ENCODE measurements at places on chromosomes 16 and 17.

- DNase-seq = no peak
Observed at GRCh38 chr17:4518901-4519300, 20.2 kb downstream of the SPNS2 start.

DNA sequence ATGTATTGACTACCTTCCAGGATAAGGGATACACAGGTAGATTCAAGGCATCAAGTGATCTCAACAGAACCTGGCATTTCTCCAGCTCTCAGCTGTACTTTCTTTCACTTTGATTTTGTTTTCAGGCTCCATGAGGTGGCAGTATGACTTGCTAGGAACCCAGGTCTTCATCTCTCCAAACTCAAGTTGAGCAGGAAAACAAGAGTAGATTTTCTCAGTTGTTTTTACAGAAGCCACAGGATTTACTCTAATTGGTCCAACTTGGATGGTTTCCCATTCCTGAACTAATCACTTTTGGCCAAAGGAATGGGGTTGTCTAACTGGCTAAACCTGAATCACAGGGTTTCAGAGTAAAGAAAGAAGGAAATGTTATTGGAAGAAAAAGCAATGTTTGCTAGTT is 146.6 kb downstream of the TRIM37 start:
- DNase-seq = no peak

- no peak for DNase-seq
Observed at GRCh38 chr16:2611499-2611862, 70.8 kb upstream of the KCTD5 start.

DNA sequence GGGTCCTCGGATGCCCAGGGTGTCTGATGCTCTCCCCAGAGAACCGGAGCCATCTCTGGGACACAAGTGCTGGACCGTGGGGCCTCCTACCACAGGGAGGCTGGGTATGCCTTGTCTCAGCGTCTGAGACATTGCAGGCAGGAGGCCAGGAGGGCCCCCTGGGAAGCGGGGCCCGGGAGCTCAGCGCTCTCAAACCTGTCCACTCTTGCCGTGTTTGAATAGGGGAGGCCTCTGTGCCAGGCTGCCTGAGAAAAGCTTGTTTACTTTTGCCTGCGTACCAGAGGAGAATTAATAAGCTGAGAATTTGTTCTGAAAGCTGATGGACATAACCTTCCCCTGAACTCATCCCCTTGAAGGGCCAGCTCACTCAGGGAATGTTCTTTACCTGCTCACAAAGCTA is 163.8 kb downstream of the NTN1 start:
- no peak for DNase-seq
